A549 treated with ZK216348 at 1 μM for 4 hours (cell line): ENCODE measurements at places on chromosomes 2 and 18. TPM values are rescaled to one million over a fixed set of nuclear protein-coding genes. Genes with fewer than 3 reads are reported as not detected.

The FBXO36 gene
- 0.92 to 2.6 TPM (median 1.2 TPM) in 5 replicates for total RNA-seq

The FEV gene
- not detected in 5 replicates for total RNA-seq

The REG3A gene
- not detected in 5 replicates for total RNA-seq

The CIAO1 gene
- total RNA-seq: 54.5 to 92.9 TPM (median 87.8 TPM) in 5 replicates

The SERPINB7 gene
- 1.4 to 2.9 TPM (median 2.5 TPM) in 5 replicates for total RNA-seq

The EMX1 gene
- total RNA-seq: 0.14 to 0.27 TPM (median 0.22 TPM) in 4 of 5 replicates, not detected in the other
